CD4-positive, alpha-beta memory T cell (primary cell): ENCODE measurements at places on chromosomes 16 and 17. TPM values are rescaled to one million over a fixed set of nuclear protein-coding genes. Genes with fewer than 3 reads are reported as not detected.

DNA sequence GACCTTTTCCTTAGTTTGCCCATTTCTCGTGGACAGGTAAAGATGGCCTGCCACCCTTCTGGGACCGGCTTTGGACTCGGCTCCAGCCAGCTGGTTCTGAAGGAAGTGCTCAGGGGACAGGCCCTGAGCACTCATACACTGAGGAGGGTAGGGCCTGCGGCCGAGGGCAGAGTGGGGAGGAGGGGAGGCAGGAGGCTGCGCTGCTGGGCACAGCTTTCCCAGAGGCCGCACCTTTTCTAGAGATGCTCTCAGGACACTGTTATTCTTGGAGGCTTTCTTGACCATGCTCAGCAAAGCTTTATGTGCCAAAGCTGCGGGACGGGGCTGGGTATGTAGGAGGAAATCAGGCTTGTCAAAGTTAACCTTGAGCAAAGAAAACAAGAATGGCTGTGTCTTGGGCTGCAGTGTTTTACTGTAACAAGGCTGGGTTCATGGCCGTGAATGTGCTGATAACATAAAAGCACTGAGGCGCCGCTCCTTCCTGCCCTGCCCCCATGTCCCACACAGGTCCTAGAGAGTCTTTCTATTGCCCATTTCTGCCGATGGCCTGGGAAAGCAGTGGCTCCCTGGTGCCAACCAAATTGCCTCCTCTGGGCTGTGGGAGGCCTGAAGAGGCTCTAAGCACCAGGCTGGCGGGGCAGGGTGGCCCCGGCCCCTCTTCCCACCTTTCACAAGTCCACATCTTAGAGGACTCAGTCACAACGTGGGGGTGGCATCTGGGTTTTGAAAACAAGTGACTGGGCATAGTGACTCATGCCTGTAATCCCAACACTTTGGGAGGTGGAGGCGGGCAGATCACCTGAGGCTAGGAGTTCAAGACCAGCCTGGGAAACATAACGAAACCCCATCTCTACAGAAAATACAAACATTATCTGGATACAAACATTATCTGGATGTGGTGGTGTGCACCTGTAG is 22.3 kb upstream of the TIMP2 start:
- H3K4me3 ChIP-seq: no peak overlapping the region
- no peaks in the 10 kb centered on the region for H3K4me1 ChIP-seq
- H3K27ac ChIP-seq: no peak overlapping the region
- no peaks in the 10 kb centered on the region for H3K27me3 ChIP-seq

DNA sequence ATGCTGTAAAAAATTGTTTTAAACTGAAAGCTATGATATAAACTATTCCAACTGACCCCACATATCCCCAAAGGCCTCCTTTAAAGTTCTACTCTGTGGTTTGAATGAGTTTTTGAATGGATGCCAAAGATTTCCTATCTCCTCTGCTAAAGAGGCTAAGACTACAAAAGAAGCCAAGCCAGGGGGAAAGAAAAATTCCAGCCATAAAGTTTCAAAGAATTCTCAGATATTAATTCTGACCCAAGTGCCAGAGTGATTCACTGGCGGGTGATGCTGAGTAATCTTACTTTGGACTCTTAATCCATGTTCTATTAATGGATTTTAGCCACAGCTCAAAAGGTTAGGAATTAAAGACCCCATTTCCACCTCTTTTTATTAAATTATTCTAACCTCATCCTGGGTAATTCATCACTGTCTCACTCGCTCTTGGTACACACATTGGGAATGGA is 60.7 kb downstream of the HS3ST3A1 start:
- no peaks in the 10 kb centered on the region for H3K36me3 ChIP-seq
- no peaks in the 10 kb centered on the region for H3K27me3 ChIP-seq
- no peak overlapping the region for H3K4me3 ChIP-seq
- no peak overlapping the region for H3K27ac ChIP-seq
- H3K4me1 ChIP-seq: no peaks in the 10 kb centered on the region

The TBX2 gene
- not detected for total RNA-seq

The PIMREG gene
- not detected for total RNA-seq

The RHOT1 gene
- total RNA-seq: 26.9 TPM

GRCh38 chr16:49459953-49460735 is 86.5 kb downstream of the C16orf78 start:
- H3K27me3 ChIP-seq: no peaks in the 10 kb centered on the region
- H3K27ac ChIP-seq: no peak overlapping the region
- no peaks in the 10 kb centered on the region for H3K36me3 ChIP-seq
- no peak for DNase-seq
- no peak overlapping the region for H3K4me3 ChIP-seq
